Liver (tissue), 10 donors: ENCODE measurements at places on chromosomes 16 and 17.

DNA sequence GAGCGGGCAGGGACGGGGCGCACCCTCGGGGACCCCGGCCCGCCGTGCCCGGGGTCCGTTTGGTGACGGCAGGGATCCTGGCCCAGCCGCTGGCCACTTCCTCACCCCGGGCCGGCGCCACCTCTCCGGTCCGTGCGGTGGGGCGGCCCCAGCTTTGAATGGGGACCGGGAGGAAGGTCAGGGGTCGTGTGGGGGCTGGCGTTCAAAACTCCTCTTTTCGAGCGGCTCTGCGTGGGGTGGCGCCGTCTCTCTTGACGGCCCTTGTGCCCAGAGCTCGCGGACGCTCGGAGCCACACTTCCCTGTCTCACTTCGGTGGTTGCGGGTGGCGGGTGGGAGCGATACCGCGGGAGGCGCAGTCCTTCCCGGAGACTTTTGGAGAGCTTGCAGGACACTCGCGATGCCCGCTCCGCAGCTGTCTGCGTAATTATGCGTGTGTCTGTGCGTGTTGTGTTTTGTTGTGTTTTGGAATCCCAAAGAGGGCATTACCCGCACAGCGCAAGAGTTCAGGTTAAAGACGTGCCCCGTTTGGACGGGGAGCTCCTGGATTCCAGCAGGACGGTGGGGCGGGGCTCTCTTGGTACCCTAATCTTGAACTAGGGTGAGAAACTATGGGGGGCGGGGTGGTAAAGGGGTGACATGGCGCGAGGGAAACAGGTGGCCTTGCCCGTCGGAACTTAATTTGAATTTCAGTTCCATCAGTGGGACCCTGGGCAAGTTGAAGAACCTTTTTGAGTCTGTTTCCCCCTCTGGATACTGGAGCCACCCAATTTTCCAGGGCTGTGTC is 637 bp downstream of the PLCG2 start:
- no peaks in the 10 kb centered on the region for H3K27me3 ChIP-seq
- H3K4me1 ChIP-seq = peaks cover 14% of the 10 kb centered on the region
- peak overlapping the region; percentile 43 for H3K4me3 ChIP-seq
- peak; percentile 38 for DNase-seq

DNA sequence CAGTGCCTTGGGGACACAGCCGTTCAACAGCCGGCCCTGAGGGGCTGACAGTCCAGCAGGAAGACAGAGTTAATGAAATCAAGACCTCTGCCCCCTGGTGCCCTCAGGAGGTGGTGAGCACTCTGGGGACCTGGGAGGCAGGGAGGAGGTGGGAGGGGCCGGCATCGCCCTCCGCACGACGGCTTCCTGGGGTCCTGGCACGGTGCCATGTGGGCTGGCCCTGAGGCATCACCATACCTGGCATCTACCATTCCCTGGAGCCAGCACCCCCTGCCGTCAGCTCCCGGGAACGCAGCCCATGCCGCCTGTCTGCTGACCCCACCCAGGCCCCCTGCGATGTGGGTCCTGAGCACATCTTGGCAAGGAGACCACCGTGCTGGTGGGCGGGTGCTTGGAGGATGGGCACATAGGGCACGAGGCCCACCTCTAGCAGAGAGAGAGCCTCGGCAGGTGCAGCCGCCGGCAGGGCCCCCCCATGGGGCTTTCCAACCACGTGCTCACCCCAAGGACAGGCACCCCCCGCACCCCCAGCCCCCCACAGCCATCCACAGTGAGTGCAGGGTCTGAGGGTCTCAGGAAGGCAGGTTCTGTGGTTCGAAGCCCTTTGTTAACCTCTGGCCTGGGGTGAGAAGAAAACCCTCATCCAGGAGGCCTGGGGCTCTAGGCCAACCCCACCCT is 52.5 kb downstream of the ZFPM1 start:
- H3K4me1 ChIP-seq = peaks cover 31% of the 10 kb centered on the region
- DNase-seq = peak; percentile 76
- H3K27ac ChIP-seq = peak overlapping the region; percentile 16
- peaks cover 2% of the 10 kb centered on the region for H3K36me3 ChIP-seq
- no peak overlapping the region for H3K4me3 ChIP-seq

DNA sequence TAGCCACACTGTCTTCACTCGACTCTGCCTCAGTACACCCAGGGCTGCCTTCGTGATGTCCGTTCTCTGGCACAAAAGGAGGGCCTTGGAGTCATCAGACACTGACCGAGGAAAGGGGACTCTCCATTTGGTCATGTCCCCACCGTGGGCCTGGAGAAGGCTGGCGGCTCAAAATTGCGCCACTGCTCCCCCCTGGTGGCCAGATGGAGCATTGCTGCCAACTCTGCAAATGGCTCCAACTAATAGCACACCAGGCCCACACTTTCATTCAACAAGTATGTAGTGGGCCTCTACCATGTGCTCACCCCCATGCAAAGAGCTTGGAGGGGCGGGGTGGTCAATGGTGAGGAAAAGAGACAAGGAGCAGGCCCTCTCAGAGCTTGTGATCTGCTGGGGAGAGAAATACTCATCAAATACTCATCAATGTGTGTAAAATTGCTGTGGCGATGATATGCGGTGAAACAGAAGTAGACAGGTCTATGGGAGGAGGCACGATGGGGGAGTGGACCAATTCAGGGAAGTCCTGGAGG is 5.2 kb upstream of the GRIN2C start:
- no peak overlapping the region for H3K27ac ChIP-seq
- H3K4me3 ChIP-seq = no peak overlapping the region
- peak; percentile 82 for DNase-seq
- peaks cover 17% of the 10 kb centered on the region for H3K4me1 ChIP-seq
- no peaks in the 10 kb centered on the region for H3K36me3 ChIP-seq

- no peaks in the 10 kb centered on the region for H3K27me3 ChIP-seq
- no peak overlapping the region for H3K27ac ChIP-seq
- no peak overlapping the region for H3K4me3 ChIP-seq
- no peak for DNase-seq
- no peaks in the 10 kb centered on the region for H3K36me3 ChIP-seq
Observed at GRCh38 chr16:79838496-79839259, 238.1 kb upstream of the MAF start.

DNA sequence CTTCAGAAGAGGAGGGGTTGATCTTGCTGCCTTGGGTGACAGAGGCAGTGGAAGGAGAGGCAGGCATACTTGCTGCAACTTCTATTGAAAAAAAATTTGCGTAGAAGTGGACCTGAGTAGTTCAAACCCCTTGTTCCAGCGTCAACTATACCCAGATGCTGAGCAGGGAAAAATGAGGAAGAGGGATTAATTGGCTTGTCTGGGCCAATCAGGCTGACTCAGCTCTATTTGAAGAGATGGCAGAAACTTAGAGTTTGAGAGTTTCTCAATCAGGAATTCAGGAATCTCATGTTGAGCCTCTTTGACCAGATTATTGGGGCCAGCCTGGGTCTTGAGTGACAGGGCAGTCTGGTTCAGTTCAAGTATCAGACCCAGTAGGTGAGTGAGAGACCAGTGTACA is 17.6 kb downstream of the CASC3 start:
- H3K27me3 ChIP-seq = no peaks in the 10 kb centered on the region
- peak overlapping the region; percentile 21 for H3K27ac ChIP-seq
- H3K4me3 ChIP-seq = no peak overlapping the region
- DNase-seq = no peak
- peaks cover 17% of the 10 kb centered on the region for H3K36me3 ChIP-seq
- no peaks in the 10 kb centered on the region for H3K4me1 ChIP-seq

DNA sequence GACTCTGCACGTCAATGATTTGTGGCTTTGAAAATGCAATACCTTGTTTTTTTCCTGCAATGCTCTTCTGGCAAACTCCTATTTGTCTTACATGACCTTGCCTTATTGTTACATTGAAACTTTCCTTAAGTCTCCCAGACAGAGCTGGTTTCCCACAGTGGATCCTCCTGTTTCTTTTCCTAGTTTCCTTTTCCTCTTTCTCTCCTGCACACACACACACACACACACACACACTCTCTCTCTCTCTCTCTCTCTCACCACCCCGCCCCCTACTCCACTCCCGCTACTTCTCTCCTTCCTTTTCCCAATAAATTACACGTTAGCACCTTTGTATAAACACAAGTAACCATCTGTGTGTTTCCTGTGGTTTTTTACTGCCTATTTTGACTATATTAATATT is 2.3 kb downstream of the ORC6 start:
- peaks cover 29% of the 10 kb centered on the region for H3K4me1 ChIP-seq
- no peak overlapping the region for H3K4me3 ChIP-seq
- no peak for DNase-seq
- H3K27me3 ChIP-seq = no peaks in the 10 kb centered on the region
- no peak overlapping the region for H3K27ac ChIP-seq

DNA sequence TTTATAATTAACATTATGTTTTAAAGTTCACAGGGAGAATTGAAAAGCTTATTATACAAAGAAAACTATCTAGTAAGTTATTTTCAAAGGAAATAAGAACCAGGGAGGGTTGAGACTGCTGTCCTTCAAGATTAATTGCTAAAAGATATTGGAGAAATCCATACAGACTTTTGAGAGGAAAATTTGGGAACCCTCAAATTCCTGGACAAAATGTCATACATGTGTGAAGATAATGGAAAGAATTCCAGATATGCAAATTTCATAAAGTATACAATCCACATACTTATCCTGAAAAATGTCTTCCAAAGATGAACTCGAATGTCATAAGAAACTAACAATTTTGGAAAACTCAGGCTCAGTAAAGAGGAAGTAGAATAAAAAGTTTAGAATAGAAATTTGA is 213.8 kb downstream of the HS3ST3A1 start:
- H3K27me3 ChIP-seq = no peaks in the 10 kb centered on the region
- no peak overlapping the region for H3K27ac ChIP-seq
- no peak for DNase-seq

DNA sequence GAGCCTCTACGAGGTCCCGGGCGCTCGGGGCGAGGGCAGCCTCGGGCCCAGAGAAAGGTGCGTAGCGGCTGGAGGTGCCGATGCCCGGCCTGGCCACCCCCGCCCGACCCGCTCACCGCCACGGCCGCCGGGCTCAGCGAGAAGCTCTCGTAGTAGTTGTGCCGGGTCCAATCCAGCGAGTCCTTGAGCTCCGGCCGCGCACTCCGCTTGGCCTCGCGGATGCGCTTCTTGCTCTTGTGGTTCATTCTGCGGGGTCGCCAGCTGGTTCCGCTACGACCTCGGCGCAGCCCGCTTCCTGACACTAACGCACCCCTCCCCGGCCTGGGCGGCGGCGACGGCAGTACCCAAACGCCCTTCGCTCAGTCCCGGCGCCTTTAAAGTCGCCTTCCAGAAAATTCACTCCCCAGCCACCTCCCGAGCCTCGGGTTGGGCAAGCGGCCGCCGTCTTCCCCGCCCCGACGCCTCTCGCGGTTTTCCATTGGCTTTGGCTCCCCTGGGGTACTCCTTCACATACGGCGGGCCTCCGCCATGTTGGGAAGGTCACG is at the start of gene JMJD6:
TSS of gene JMJD6 (minus strand) at position 376 of the 545 bp plus-strand sequence. CDS start at position 245, 131 bp downstream.
- H3K36me3 ChIP-seq = peaks cover 16% of the 10 kb centered on the region
- H3K27me3 ChIP-seq = no peaks in the 10 kb centered on the region
- H3K4me3 ChIP-seq = peak within 1 kb of the TSS; percentile 93
- peaks cover 25% of the 10 kb centered on the region for H3K4me1 ChIP-seq
- peak; percentile 95 for DNase-seq
- H3K27ac ChIP-seq = peak within 1 kb of the TSS; percentile 100

DNA sequence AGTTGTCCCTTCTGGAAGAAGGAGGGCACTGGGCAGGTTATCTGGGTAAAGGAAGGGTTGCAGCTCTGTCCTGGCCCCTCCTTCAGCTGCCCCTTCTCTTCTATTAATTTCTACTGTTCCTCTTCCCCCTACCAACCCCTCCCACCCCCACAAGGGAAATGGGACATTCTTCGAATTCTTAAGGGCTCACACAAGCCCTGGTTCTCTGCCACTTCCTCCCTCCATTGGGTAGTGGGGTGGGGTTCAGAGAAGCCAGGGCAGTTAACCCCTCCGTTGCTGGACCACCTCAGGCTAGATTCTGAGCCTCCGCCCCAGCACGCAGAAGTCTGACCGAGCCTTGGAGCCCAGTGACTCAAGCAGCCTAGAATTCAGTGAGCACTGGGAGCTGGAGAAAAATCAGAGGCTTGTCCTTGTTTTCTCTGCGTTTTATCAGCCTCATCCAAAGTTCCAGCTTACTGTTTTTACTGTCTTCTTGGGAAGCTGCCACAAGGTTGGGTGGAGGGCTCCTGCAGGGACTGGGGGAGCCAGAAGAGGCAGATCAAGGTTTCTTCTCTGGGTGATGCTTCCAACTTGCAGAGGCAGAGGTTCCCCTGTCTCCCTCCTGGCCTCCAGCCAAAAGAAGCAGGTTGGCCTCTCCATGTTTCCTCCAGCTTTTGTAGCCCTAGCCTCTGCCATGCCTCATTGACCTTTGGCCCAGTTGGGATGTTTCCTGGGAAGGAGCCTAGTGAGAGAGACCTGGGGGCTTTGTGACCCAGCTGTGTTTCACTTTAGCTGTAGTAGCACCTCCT is 10.2 kb downstream of the LASP1 start:
- H3K4me1 ChIP-seq = peaks cover 54% of the 10 kb centered on the region
- H3K36me3 ChIP-seq = peaks cover 13% of the 10 kb centered on the region
- H3K4me3 ChIP-seq = no peak overlapping the region
- H3K27me3 ChIP-seq = no peaks in the 10 kb centered on the region

- H3K27ac ChIP-seq = no peak overlapping the region
- H3K4me3 ChIP-seq = no peak overlapping the region
- no peaks in the 10 kb centered on the region for H3K27me3 ChIP-seq
- no peak for DNase-seq
Observed at GRCh38 chr16:84815462-84815861, 4.3 kb upstream of the CRISPLD2 start.

GRCh38 chr16:56918467-56919012 is 13.4 kb upstream of the HERPUD1 start:
- H3K4me1 ChIP-seq = peaks cover 7% of the 10 kb centered on the region
- DNase-seq = no peak
- no peaks in the 10 kb centered on the region for H3K27me3 ChIP-seq
- H3K4me3 ChIP-seq = no peak overlapping the region

DNA sequence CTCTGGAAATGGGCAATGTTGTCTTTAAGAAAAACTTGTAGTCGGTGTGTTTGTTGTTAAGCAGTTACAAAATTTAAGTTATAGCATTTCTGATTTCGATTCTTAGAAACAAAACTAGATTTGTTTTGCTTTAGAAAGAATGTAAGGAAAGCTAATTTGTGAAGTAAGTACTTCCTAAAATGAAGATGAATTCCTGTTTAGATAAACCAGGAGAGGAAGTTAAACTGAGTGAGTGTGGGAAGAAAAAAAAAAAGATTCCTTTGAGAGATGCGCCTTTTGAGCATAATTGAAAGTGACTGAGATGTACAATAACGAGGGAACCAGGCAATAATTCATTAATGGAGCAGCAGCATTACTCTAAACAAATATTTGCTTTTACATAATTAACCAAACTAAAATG is 52.4 kb upstream of the ALOX12 start:
- no peak overlapping the region for H3K27ac ChIP-seq
- DNase-seq = no peak
- H3K4me3 ChIP-seq = no peak overlapping the region
- no peaks in the 10 kb centered on the region for H3K4me1 ChIP-seq
- no peaks in the 10 kb centered on the region for H3K27me3 ChIP-seq

- no peaks in the 10 kb centered on the region for H3K36me3 ChIP-seq
- DNase-seq = no peak
- no peaks in the 10 kb centered on the region for H3K4me1 ChIP-seq
- no peaks in the 10 kb centered on the region for H3K27me3 ChIP-seq
Observed at GRCh38 chr17:77248216-77249114, 107.7 kb downstream of the SEC14L1 start.

GRCh38 chr17:72566671-72567484 is 446.1 kb downstream of the SOX9 start:
- no peak overlapping the region for H3K27ac ChIP-seq
- no peaks in the 10 kb centered on the region for H3K27me3 ChIP-seq
- H3K36me3 ChIP-seq = no peaks in the 10 kb centered on the region

- H3K4me1 ChIP-seq = no peaks in the 10 kb centered on the region
- H3K27me3 ChIP-seq = no peaks in the 10 kb centered on the region
- no peaks in the 10 kb centered on the region for H3K36me3 ChIP-seq
- H3K27ac ChIP-seq = no peak overlapping the region
Observed at GRCh38 chr17:40506786-40507185, 5.4 kb upstream of the TNS4 start.

- peaks cover 14% of the 10 kb centered on the region for H3K4me1 ChIP-seq
- DNase-seq = no peak
- H3K27ac ChIP-seq = no peak within 1 kb of the TSS
Observed at GRCh38 chr17:48626245-48627117, at the start of gene HOXB9. Gene HOXB9, minus strand, starts transcription at chr17:48626358. Its CDS starts 89 bp downstream, at chr17:48626269.
